ENCODE measurements at places on chromosomes 13 and 19.
A peak's percentile ranks its signal among the peaks of the same experiment; 100 is the strongest.

- DNase-seq = no peak
Measured at GRCh38 chr19:16258440-16258903, 60.8 kb downstream of the AP1M1 start.

DNA sequence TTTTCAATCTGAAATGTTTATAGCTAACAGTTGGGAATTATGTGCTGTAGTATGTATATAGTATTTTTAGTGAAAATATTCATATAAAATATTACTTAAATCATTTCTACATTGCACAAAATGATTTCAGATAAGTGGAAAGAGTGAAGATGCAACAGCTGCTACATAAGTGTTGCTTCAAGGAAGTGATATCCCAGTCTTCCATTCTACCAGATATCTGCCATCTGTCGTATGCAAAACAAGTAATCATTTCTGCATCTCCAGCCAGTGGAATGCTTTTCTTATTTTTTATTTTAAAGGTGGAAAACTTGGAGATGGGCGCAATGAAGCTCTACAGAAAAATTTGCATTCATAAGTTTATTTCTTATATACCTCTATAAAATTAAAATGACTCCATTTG is 152.5 kb upstream of the MAB21L1 start:
- DNase-seq = no peak

GRCh38 chr13:78601874-78602560 is 1.3 kb downstream of the POU4F1 start:
- DNase-seq = no peak

- DNase-seq = no peak
Measured at GRCh38 chr13:26962671-26963070, 202.1 kb upstream of the GPR12 start.

- no peak for DNase-seq
Measured at GRCh38 chr19:38836159-38836982, 4.8 kb upstream of the ECH1 start.

GRCh38 chr13:41673640-41674039 is 216.3 kb downstream of the RGCC start:
- DNase-seq = no peak

- DNase-seq = no peak
Measured at GRCh38 chr13:97245011-97245410, 22.9 kb downstream of the MBNL2 start.

DNA sequence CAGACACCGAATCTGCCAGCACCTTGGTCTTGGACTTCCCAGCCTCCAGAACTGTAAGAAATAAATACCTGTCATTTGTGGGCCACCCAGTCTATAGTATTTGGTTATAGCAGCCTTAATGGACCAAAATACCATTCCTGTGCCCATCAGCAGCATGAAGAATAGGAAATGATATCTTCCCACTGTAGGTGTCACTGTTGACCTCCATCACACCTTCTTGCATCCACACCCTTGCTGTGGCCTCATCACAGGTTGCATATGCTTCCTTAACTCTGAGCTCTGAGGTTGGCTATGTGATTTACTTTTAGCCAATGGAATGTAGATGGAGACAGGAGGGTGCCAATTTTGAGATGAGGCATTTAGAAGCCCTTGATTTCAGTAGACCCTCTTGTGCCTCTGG is 242.0 kb upstream of the TSHZ3 start:
- DNase-seq = no peak

GRCh38 chr13:44142540-44142867 is 231.1 kb upstream of the SERP2 start:
- DNase-seq = no peak

DNA sequence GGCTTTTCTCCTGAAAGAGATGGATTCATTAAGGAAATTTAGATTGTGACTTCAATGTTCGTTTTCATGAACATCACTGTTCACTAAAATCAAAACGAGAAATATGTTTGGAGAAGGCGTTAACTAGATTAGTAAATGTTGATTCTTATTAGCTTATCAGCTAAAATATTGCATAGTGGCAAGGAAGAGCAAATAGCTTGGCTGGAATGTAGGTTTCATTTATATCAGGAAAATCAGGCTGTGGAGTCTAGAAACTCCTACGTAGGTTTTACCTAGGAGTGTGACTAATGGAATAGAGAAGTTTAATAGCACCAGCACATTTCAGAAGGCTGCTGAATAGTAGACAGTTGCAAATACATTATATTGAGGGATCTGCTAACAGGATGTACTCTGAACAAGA is 344.9 kb downstream of the LIG4 start:
- no peak for DNase-seq

DNA sequence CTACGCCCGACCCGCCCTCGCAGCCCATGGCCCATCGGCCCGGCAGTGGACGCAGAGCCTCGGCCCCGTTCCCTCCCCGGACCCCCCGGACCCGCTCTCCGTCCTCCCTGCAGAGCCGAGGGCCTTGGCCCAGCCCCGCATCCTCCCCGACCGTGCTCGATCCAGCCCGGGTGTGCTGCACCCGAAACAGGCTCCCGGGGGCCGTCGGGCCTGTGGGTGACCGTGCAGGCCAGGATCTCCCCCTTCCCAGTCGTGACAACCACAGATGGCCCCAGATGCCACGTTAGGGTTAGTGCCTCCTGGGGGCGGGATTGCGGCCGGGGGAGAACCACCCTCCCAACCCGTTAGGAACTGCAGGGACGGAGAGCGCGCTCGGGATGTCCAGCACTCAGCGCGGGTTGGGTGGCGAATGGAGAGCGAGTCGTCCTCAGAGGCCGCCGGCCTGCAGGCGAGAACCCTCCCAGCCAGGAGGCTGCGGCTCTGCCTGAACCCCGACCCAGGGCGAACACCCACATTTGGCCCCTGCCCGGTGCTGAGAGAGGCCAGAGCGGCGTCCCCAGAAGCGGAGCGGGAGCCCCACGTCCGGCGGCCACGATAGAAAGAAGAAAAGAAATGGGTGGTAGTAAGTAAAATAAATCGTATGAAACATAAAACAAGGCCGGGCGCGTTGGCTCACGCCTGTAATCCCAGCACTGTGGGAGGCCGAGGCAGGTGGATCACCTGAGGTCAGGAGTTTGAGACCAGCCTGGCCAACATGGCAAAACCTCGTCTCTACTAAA is 6.7 kb upstream of the MADCAM1 start:
- DNase-seq = no peak

GRCh38 chr13:38826182-38826813 is 139.4 kb downstream of the FREM2 start:
- no peak for DNase-seq

- DNase-seq = no peak
Measured at GRCh38 chr19:43774103-43774939, 6.5 kb downstream of the KCNN4 start.

DNA sequence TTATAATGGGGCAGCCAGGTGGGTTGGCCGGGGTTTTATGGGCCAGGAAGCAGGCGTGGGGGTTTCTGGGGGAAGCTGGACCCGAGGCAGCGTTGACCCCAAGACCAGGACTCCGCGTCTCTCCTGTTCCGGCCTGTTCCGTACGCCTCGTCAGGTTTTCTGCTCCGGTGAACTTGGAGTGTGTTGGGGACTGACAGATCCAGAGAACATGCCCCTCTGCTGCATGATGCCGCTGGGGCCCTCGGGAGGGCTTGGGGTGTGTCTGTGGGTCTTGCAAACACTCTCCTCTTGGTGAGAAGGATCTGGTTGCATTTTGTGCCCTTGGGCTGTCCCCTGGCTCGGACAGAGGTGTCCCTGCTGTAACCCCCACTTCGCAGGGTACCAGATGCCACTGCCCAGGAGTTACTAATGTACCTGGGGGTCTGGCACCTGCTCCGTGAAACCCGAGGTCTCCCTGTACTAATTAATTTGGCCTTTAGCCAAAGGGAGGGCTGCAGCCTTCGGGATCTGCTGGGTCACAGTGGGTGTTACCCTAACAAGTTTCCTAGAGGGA is 15.6 kb downstream of the KDM4B start:
- no peak for DNase-seq

DNA sequence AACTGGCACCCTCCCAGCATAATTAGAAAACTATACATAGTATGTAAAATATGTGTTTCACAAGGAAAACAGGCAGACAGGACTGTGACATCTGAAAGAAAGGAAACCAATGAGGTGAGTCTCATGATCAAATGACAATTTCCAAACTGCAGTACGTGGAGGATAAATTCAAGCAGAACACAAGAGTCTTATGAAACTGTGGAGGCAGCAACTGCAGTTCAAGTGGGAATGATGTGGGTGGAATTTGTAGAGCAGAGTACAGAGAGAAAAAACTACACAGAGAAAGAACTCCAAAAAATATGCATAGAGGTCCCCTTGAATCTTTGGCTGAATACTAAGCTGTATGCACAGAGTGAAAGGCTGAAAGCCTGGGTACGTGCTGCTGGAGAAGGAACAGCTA is 9.7 kb downstream of the SIGLEC6 start:
- no peak for DNase-seq

DNA sequence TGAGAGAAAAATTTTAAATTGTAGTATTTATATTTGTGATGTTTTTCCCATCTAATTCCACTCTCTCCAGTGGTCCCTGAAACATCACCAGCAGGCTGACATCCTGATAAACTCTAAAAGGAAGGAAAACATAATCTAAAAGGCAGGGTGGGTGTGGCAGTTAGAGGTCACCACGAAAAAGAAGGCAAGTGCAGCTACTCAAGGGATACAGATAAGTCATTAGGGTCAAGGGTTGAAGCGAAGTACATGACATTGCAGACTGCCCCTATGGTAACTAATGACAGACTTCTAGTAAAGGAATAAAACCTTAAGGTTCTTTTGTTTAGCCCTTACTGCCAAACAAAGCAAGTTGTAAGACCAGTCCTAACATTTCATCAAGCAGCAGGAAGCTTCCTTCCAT is 6.0 kb upstream of the NEK3 start:
- DNase-seq = no peak

- DNase-seq = no peak
Measured at GRCh38 chr13:36211567-36211966, 2.8 kb downstream of the SOHLH2 start.

GRCh38 chr19:41328157-41328841 is 18.3 kb downstream of the CCDC97 start:
- DNase-seq = no peak

DNA sequence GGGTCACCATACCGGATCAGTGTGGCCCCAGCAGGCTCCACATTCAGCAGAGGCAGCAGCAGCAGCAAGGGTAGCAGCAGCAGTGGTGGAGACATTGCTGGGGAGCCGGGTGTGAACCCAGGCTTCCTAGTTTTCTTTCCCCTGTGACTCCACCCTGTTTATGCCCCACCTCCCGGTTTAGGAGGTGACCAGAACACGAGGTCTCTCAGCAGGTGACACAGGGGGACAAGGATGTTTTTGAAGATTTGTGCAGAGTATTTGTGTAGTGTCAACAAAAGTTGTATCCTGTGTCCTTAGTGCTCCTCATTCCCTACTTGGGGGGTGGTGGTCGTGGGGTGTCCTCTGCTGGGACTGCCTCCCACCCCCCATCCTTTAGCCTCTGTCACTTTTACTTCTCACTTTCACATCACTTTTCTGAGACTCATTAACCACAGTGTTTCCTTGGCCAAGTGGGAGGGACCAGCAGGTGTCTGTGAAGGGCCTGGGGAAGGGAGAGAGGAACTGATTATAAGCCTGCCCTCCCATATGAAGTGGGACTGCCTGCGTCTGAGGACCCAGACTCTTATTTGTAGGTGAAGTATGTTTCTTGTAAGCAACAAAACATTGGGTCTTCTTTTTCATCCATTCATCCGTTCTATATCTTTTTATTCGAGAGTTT is 15.6 kb upstream of the KCNC3 start:
- DNase-seq = no peak

DNA sequence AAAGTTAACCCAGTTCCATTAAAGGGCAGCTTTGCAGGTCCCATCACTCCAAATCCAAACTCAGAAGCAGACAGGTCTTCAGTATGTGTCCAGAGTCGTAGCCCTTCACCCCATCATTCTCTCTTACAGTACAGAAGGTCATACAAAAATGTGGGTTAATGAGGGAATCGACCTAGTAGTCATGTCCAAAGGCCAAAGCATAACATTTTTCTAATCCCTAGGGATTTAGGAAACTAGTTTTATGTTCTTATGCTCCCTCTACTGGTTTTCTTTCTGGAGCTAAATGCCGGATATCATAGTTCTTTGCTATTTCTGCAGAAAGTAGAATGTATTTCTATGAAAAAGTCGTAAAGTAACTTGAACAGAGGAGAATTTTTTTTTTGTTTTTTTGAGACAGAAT is 72.2 kb downstream of the DHRS12 start:
- DNase-seq = peak; percentile 85

GRCh38 chr13:41179593-41180250 is 14.6 kb downstream of the KBTBD7 start:
- DNase-seq = no peak

DNA sequence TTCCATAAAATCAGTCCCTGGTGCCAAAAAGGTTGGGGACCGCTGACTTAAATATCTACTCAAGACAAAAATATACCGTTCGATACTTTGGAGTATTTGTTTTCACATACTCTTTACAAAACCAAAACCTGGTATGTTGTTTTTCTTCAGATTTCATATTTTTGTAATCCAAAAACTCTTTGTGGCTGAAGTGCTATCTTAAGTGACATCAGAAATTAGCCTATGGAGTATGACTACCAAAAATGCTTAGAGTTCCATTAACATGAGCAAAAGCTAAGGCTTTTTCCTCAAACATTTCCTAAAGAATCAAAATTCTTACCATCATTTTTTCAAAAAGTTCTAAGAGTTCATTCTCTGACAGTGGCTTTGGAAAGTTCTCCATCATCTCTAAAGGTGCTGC is 52.0 kb downstream of the DIAPH3 start:
- DNase-seq = no peak

GRCh38 chr13:23458989-23459388 is 25.5 kb upstream of the SACS start:
- no peak for DNase-seq

DNA sequence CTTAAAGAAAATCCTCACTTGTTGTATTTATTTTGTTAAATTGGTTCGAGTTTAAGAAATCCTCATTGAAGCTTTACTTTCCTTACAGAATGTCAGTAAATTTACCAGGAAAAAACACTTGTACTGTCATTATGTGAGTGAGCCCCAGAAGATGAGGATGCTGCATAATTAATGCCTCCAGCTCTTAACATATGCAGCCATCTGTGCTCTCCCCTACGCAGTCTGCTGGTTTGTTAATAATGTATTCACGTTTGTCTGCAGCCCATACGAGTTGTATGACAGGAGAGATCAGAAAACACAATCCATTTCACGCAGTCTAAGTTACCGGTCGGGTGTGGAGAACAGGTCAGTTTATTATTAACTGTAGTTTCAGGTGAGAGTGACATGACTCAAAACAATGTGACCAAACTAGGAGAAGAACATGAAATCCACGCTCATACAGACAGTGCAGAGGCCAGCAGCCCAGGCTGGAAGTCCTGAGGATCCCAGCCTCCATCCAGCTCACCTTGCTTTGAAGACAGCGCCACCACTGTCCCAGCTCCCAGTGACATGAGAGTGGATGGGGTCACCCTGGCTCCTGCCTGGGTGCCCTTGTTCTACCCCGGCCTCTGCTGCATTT is 19.8 kb upstream of the ATP11A start:
- DNase-seq = no peak

DNA sequence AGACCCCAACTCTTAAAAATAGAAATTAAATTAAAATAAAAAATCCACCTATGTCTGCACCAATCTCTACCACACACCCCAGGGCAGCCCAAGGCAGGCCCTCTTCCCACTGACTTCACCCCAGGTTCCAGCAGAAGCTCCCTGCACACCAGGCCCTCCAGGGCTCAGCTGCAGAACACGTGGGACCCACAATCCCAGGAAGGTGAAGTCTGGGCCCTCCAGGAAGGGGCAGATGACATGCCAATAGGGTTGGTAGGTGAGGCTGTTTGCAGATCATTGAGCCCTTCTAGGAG is 19.2 kb upstream of the VSTM2B start:
- no peak for DNase-seq

All from hippocampal formation (tissue), 2 donors.